Mucosa of descending colon (tissue), 3 donors: ENCODE measurements at places on chromosomes 6 and 20. TPM values are rescaled to one million over a fixed set of nuclear protein-coding genes. Genes with fewer than 3 reads are reported as not detected.

The PLA2G7 gene
- 3.0 TPM for total RNA-seq

The SGK2 gene
- 60.4 TPM for total RNA-seq

The PPIL6 gene
- total RNA-seq: 0.67 TPM

The HLA-DQB1 gene
- 4.7 TPM for total RNA-seq
